ENCODE measurements at places on chromosomes 11 and 22. TPM values are rescaled to one million over a fixed set of nuclear protein-coding genes. Genes with fewer than 3 reads are reported as not detected.

The RAB39A gene
- not detected for total RNA-seq

The NELL1 gene
- total RNA-seq, result not detected

The TRIM29 gene
- not detected for total RNA-seq

The PKDREJ gene
- total RNA-seq, result 0.06 TPM

The CNTN5 gene
- total RNA-seq, result 0.05 TPM

The AP2A2 gene
- 40.8 TPM for total RNA-seq

The SUSD2 gene
- 50.7 TPM for total RNA-seq

The NFAM1 gene
- 0.05 TPM for total RNA-seq

Measured in cardiac ventricle fibroblast (primary cell).